ENCODE measurements at places on chromosomes 7 and 10.

DNA sequence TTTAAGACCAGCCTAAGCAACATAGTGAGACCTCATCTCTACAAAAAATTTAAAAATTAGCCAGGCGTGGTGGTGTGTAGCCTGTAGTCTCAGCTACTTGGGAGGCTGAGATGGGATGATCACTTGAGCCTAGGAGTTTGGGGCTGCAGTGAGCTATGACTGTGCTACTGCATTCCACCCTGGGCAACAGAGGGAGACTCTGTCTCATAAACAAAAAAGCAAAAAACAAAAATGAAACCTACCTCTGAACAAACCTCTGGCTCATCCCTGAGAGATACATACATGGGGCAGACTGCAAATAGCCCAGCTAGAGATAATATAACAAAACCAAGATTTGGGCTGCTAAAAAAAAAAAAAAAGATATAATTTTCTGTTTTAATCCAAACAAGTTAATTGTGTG is 19.5 kb downstream of the C10orf67 start:
- no peak for DNase-seq

DNA sequence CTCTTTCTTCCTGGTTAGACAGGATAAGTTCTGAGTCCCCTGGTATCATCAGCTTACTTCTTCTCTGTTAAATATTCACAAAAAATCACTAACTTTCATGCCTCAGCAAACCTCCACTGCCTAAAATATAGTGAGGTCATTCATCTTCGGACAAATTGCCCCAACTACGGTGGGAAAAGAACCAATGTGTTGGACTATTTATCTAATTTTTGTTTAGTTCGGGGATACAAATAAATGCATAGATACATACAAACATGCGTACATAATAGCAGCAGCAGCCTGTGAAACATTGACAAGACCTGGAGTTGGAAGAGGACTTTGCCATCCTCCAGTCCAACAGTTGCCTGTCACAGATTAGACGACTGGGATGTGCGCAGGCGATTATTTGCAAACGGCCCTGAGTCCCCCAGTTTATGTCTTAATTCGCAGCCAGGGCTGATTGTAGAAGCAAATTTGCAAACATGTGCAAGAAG is 51.5 kb downstream of the EGFR start:
- DNase-seq, result no peak

DNA sequence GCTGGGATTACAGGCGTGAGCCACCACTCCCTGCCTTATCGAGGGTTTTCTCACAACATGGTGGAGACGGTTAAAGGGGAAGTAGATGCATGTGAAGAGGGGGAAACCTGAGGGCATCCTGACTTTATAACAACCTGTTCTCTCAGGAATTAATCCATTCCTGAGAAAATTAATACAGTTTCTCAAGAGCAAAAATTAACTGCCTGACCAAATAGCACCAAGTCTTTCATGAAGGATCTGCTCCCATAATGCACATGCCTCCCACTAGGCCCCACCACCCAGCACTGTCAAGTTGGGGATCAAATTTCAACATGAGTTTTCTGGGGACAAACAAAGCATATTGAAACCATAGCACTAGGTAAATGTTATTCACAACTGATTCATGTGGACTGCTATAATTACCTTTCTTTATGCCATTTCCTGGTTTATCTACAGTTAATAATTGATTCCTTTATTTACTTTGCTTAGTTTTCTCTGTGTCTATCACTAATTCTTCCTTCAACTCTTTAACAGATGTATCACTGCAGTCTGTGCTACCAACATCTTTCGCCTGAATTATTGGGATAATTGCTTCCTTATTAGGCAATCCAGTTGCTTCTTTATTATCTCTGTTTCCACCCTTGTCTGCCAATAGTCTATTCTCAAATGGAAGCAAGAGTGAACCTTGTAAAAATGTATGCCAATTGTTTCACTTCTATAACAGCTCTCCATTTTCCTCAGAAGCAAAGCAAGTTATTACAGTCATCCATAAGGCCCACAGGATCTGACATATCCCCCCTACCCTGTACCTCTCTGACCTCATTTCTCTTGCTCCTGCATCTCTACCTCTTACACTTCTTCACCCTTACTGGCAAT is 12.9 kb upstream of the MICU1 start:
- no peak for DNase-seq

DNA sequence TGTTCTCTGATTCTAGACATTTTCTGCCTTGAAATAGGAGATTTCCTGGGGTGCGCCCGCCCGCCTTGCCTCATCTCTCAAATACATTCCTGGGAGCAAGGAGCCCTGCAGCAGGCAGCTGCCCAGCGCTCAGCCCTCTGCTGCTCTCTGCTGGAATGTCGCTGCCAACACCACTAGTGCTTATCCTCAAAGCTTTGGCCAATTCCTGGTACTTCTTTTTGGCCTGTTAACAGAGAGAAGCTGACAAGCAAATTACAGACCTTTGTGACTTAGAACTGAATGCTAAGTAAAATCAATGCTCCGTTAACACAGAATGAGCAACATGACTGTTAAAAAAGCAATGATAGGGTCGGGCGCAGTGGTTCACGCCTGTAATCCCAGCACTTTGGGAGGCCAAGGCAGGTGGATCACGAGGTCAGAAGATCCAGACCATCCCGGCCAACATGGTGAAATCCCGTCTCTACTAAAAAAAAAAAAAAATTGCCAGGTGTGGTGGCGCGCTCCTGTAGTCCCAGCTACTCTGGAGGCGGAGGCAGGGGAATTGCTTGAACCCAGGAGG is 41.9 kb upstream of the SYPL1 start:
- DNase-seq, result peak; percentile 77

DNA sequence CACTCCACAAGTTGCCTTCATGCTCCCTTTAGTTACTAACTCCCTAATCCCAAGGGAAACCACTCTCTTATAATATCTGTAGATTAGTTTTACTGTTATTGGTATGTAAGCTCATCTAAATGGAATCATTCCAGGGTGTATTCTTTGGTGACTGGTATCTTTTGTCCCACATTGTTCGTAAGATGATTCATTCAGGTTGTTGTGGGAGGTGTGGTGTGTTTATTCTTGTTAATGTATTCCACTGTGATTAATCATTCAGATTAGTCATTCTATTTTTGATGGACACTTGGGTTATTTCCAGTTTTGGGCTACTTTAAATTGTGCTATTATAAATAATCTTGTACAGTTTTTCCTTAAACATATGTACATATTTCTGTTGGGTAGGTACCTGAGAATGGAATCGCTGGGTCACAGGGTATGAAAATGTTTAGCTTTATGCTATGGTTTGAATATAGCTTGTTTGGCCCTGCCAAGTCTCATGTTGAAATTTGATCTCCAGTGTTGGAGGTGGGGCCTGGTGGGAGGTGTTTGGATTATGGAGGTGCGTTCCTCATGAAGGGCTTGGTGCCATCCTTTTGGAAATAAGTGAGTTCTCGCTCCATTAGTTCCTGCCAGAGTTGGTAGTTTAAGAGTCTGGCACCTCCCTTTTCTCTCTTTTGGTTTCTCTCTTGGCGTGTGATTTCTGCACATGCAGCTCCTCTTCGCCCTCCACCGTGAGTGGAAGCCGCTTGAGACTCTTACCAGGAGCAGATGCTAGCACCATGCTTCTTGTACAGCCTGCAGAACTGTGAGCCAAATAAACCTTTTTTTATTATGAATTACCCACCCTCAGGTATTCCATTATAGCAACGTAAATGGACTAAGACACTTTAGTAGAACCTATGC is 13.8 kb downstream of the BTRC start:
- DNase-seq, result no peak

DNA sequence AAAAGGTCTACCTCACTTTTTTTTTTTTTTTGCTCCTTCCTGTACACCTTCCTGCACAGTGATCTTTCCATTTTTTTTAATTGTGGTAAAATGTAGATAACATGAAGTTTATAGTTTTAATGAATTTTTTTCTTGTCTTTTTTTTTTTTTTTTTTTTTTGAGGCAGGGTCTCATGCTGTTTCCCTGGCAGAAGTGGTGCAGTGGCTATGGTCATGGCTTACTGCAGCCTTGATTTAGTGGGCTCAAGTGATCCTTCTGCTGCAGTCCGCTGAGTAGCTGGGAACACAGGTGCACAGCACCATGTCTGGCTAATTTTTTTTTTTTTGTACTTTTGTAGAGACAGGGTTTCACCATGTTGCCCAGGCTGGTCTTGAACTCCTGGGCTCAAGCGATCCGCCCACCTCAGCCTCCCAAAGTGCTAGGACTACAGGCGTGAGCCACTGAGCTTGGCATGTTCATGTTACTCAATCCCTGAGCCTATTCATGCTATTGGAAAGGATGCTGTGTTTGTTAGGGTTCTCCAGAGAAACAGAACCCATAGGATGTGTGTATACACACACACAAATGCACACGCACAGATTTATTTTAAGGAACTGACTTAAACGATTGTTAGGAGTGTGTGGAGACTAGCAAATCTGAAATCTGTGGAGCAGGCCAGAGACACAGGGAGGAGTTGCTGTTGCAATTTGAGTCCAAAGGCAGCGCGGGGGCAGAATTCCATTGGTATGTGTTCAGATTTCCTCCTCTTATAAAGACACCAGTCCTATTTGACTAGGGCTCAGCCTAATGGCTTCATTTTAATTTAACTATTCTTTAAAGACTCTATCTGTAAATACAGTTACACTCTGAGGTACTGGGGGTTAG is 29.1 kb downstream of the GALNT11 start:
- DNase-seq, result peak; percentile 77

GRCh38 chr7:70000737-70001348 is 402.6 kb downstream of the AUTS2 start:
- DNase-seq, result no peak

DNA sequence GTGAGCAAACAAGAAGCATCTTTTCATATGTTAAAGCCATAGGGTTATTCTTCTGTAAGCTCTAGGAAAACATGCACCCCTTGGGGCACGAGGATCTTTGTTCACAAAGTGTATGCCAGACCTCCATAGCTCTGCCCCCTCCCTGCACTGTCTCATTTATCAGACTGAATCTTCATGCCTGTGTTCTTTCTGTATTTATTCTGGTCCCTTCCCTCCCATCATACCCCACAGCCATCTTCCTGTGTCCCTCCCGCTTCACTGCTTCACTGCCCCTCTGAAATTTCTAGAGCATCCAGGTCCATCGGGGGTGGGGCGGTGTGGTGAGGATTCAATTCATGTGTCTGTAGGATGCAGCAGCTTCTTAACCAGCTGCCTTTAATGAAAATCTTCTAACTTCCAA is 7.5 kb downstream of the EPHB6 start:
- DNase-seq, result no peak

DNA sequence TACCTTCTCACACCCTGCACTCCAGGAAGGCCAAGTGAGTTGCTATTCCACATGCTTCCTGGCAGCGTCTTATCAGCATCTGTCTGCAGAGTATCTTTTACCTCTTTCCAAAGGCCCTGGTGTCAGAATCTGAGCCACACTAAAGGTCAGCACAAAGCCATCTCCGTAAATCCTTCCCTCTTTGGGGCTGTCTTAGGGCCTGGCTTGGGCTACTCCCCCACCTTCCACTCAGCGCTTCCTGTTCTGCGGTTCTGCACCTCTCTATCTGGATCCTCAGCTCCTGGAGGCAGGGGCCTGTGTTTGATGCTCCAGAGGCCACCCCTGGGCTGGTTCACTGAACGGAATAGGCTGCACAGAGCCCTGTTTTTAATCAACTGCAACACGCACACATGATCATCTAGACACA is 334.8 kb upstream of the GALNT17 start:
- DNase-seq, result no peak

- DNase-seq, result no peak
These were observed 134.2 kb downstream of the PTN start for GRCh38 chr7:137209151-137209817.

DNA sequence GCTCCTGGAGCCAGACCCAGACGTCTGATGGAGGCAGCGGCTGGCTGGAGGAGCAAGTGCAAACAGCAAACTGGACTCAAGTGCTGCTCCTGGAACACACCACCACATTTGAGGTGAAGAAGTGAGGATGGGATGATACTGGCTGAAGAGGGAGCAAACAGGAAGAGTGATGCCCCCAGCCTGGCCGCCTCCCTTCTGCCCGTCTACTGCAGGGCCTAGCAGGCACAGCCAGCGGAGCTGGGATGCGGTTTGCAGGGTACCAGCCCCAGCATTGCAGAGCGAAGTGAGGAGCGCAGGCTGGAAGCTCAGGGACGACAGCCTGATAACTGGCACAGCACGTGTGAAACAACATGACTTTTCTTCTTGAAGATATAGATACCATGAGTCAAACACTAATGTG is 111.8 kb upstream of the ZNF32 start:
- DNase-seq, result no peak

DNA sequence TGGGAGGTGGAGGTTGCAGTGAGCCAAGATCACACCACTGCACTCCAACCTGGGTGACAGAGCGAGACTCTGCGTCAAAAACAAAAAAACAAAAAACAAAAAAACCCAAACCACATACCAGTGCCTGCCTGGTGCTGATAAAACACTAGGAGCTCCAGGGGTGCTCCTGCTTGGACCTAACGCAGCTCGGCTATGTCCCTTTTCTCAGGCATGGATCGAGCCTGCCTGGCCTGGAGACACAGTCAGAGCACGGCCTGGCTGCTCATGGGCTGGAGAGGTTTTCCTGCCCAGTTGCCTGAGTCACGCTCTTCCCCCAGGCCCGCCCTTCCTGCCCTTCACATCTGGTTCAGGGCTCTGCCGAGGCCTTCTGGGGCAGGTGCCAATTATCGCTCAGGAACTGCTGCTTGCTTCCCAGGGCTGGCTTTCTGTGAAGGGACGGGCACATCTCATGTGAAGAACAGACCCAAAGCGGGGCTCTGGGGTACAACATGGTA is 12.6 kb upstream of the NPFFR1 start:
- peak; percentile 93 for DNase-seq

DNA sequence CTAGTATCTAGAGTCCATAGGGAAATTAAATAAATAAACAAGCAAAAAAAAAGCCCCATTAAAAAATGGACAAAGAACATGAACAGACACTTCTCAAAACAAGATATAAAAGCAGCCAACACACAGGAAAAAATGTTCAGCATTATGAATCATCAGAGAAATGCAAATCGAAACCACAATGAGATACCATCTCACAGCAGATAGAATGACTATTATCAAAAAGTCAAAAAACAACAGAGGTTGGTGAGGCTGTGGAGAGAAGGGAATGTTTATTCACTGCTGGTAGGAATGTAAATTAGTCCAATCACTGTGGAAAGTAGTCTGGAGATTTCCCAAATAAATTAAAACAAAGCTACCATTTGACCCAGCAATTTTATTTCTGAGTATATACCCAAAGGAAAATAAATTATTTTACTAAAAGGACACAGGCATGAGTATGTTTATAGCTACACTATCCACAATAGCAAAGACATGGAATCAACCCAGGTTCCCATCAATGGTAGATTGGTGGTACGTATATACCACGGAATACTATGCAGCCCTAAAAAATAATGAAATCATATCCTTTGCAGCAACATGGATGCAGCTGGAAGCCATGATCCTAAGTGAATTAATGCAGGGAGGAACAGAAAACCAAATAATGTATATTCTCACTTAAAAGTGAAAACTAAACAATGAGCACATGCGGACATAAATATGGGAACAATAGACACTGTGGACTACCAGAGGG is 366.5 kb upstream of the SEMA3C start:
- DNase-seq, result peak; percentile 81

GRCh38 chr7:24143547-24143946 is 140.4 kb upstream of the NPY start:
- DNase-seq, result no peak

GRCh38 chr10:31041011-31041410 is 9.3 kb upstream of the ZNF438 start:
- no peak for DNase-seq

GRCh38 chr10:84820120-84820519 is 491.7 kb downstream of the CCSER2 start:
- no peak for DNase-seq

- no peak for DNase-seq
These were observed 81.5 kb upstream of the GNAI1 start for GRCh38 chr7:80053124-80053523.
